Upper lobe of left lung (tissue), 6 donors: ENCODE measurements at places on chromosomes 2 and 18. TPM values are rescaled to one million over a fixed set of nuclear protein-coding genes. Genes with fewer than 3 reads are reported as not detected.

The ZNF519 gene
- total RNA-seq, result 4.7 TPM

The OR6B2 gene
- not detected for total RNA-seq

The HJURP gene
- 0.98 TPM for total RNA-seq

The SCTR gene
- 14.7 TPM for total RNA-seq

The WDPCP gene
- total RNA-seq, result 20.8 TPM

DNA sequence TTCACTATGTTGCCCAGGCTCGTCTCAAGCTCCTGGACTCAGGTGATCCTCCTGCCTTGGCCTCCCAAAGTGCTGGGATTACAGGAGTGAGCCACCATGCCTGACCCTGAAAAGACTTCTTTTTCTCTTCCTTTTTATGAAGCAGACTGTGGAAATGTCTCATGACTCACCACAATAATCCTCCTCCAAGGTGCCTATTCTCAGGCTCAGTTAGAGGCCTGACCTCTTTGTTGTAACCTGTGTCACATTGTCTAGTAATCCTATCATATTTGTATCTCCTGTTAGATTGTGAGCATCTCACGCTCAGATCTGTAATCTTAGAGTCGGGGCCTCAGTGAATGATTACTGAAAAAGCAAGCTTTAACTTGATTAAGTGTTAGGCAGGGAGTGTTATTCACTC is 18.3 kb upstream of the TAF4B start:
- no peaks in the 10 kb centered on the region for H3K36me3 ChIP-seq
- DNase-seq, result no peak
- H3K27me3 ChIP-seq, result no peaks in the 10 kb centered on the region
- no peaks in the 10 kb centered on the region for H3K4me1 ChIP-seq

- H3K27ac ChIP-seq, result no peak overlapping the region
- no peak for DNase-seq
- no peaks in the 10 kb centered on the region for H3K27me3 ChIP-seq
- H3K36me3 ChIP-seq, result no peaks in the 10 kb centered on the region
- H3K4me1 ChIP-seq, result no peaks in the 10 kb centered on the region
- H3K4me3 ChIP-seq, result no peak overlapping the region
Measured at GRCh38 chr2:56053679-56054078, 130.1 kb upstream of the EFEMP1 start.

DNA sequence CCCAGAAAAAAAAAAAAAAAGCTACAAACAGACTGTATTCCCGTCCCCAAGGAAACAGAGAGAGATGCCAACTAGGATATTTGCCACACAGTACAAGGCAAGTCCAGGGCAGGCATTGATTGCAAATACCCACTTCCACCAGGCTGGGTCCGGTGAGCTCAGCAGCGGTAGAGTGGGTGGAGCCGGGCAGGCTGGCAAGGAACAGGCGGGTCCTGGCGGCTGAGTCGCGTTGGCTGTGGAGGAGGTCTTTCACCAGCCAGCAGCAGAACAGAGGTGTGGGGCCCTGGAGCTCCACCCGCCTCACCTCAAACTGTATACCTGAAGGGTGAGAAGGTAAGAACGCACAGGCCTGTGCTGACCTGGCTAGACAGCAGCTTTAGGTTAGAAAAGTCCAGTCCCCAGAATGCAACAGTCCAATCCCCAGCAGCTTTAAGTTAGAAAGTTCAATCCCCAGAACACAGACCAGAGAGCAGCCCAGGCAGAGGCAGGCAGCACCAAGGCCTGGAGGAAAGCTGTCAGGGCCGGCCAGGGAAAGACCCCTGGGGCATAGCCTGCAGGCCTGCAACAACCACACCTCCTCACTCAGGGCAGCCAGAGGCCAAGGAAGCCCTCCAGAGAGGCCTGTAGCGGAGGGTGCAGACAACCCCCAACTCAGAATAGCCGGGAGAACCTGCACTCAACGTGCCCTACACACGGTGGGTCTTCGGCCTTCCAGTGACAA is 21.9 kb upstream of the MTERF4 start:
- no peak for DNase-seq
- no peak overlapping the region for H3K4me3 ChIP-seq
- no peak overlapping the region for H3K27ac ChIP-seq
- H3K4me1 ChIP-seq, result no peaks in the 10 kb centered on the region
- no peaks in the 10 kb centered on the region for H3K27me3 ChIP-seq
- peaks cover 16% of the 10 kb centered on the region for H3K36me3 ChIP-seq

DNA sequence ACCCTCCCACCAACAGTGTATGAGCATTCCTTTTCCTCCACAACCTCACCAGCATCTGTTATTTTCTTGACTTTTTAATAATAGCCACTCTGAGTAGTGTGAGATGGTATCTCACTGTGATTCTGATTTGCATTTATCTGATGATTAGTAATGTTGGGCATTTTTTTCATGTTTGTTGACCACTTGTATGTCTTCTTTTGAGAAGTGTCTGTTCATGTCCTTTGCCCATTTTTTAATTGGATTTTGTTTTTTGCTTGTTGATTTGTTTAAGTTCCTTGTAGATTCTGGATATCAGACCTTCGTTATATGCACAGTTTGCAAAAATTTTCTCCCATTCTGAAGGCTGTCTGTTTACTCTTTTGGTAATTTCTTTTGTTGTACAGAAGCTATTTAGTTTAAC is 59.1 kb downstream of the SP100 start:
- H3K4me3 ChIP-seq, result no peak overlapping the region
- H3K27ac ChIP-seq, result no peak overlapping the region
- no peaks in the 10 kb centered on the region for H3K4me1 ChIP-seq
- peaks cover 73% of the 10 kb centered on the region for H3K36me3 ChIP-seq

GRCh38 chr18:77765468-77765867 is 515.8 kb downstream of the GALR1 start:
- no peak for DNase-seq
- no peaks in the 10 kb centered on the region for H3K36me3 ChIP-seq
- H3K27ac ChIP-seq, result no peak overlapping the region
- no peaks in the 10 kb centered on the region for H3K27me3 ChIP-seq
- no peaks in the 10 kb centered on the region for H3K4me1 ChIP-seq

DNA sequence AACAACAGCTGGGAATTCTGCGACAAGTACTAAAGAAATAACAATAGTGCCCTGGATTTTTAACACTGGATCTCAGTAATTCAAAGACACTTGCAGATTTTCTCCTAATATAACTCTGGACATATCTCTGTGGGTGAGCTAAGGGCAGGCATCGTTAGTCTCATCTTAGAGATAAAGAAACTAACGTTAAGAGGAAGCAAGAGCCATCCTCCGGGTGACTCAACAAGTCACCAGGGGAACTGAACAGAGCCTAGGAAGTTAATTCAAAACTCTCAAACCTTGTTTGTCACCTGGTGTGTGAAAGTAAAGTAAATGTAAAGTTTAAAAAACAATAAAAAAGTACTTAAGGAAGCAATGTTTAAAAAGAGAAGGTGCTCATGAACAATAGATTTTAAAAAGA is 41.6 kb upstream of the NRP2 start:
- H3K4me3 ChIP-seq, result no peak overlapping the region
- no peaks in the 10 kb centered on the region for H3K27me3 ChIP-seq
- DNase-seq, result no peak
- H3K36me3 ChIP-seq, result no peaks in the 10 kb centered on the region
- peaks cover 3% of the 10 kb centered on the region for H3K4me1 ChIP-seq
- no peak overlapping the region for H3K27ac ChIP-seq

GRCh38 chr2:23312996-23313606 is 71.9 kb upstream of the KLHL29 start:
- H3K27me3 ChIP-seq, result no peaks in the 10 kb centered on the region
- H3K4me1 ChIP-seq, result no peaks in the 10 kb centered on the region
- H3K36me3 ChIP-seq, result no peaks in the 10 kb centered on the region
- DNase-seq, result peak; percentile 34

DNA sequence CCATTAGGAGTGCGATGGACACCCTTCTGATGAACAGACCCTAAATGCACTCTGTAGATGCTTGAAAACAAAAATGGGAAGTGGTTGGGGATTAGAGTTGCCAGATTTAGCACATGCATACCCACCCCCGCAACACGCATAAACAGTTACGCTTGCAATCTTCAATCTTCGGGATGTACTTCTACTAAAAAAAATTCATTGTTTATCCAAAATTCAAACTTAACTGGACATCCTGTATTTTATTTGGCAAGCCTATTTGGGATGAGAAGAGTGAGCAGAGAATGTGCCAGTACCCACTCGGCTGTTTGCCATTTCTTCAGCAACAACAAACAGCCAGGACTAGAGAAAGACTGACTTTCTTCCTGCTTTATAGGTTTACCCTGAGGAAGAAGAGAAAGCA is 18.4 kb downstream of the KIAA2012 start:
- H3K36me3 ChIP-seq, result no peaks in the 10 kb centered on the region
- no peaks in the 10 kb centered on the region for H3K4me1 ChIP-seq
- no peak overlapping the region for H3K4me3 ChIP-seq
- no peak overlapping the region for H3K27ac ChIP-seq
- no peak for DNase-seq

- H3K27ac ChIP-seq, result no peak overlapping the region
- no peak for DNase-seq
- no peaks in the 10 kb centered on the region for H3K36me3 ChIP-seq
- no peak overlapping the region for H3K4me3 ChIP-seq
- no peaks in the 10 kb centered on the region for H3K4me1 ChIP-seq
Measured at GRCh38 chr2:141399270-141399669, 731.5 kb downstream of the LRP1B start.
